ENCODE measurements at places on chromosomes 7 and 10. TPM values are rescaled to one million over a fixed set of nuclear protein-coding genes. Genes with fewer than 3 reads are reported as not detected.

LLCFC1 gene
- not detected for total RNA-seq

WNT16 gene
- total RNA-seq = under 0.01 TPM

AHR gene
- total RNA-seq = 76.7 TPM

ENO4 gene
- total RNA-seq = 0.27 TPM

DNA sequence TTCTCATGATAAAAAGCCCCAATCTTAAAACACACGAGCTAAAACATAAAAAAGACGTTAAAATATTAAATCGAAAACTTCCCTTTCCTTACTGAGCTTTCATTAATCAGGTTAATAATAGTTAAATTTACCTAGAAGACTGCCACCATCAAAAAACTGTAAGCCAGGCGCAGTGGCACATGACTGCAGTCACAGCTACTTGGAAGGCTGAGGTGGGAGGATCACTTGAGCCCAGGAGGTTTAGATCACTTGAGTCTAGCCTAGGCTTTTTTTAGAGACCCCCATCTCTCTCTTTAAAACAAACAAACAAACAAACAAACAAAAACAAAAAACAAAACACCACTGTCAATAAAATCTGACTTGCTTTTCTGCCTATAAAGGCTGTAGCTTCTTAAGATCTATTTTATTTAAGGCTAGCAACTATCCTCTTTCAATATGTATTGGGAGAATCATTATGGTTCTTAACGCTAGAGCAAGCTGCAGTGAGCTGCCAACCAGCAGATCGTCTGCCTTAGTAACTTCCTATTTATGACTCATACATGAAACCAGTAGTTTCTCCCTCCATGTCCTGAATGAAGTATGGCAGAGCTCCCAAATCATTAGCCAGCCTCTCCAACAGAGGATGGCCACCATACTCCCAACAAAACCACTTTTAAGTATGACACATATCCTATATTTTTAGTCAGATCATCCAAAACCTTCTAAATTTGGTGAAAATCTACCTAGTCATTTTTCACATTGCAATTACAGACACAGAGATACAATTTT is 163.7 kb downstream of the SRPK2 start:
- DNase-seq = no peak

- DNase-seq = no peak
Observed at GRCh38 chr10:110471566-110472139, 26.1 kb upstream of the DUSP5 start.

DNA sequence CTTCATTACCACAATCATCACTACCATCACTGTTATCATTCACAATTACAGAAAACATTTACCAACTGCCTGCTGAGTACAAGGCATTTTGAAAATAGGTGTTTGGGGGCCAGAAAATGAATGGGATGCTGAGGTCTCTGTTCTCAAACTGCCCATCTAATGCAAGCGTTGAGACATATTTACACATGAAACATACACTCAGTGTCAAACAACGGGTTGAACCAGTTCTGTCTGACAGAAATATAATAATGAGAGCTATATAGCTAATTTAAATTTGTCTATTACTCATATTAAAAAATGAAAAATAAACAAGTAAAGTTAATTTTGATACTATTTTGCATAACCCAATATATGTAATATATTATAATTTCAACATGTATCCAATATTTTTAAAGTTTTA is 303.1 kb downstream of the KCNMA1 start:
- no peak for DNase-seq

DNA sequence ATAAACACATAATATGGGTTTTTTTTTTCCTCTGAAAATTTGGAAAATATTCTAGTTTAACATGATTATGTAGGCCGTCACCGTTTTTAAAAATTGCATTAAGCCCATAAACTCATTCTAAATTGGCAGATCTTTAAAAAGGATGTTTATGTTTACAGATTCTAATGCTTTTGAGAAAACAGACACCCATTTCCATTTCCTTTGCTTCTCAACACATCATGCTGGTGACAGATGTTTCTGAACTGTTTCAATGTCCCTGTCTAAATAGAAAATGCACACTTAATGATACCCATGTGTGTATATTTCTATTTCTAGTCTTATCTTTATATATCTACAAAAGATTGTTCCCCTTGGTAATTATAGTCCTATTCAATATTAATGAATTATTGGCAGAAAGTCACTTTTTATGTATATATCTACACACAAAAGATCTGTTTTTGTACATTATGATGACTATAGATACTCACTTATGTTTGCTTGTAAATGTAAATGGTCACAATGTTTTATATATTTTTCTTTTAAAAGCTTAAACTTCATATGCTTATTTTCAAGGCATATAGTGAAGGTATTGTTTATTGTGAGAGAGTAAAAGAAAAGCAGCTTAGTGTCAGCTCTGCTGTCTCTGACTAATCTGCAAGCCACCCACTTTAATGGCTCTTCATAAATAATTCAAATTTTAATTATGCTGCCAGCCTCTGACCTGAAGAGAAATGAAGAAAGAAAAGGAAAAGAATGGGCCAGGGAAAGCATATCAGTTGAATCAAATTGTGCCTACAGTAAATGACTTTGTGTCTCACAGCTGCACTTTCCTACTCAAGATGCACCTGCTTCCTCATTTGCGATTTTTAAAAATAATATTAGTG is 179.4 kb downstream of the CACNA2D1 start:
- DNase-seq = no peak

DNA sequence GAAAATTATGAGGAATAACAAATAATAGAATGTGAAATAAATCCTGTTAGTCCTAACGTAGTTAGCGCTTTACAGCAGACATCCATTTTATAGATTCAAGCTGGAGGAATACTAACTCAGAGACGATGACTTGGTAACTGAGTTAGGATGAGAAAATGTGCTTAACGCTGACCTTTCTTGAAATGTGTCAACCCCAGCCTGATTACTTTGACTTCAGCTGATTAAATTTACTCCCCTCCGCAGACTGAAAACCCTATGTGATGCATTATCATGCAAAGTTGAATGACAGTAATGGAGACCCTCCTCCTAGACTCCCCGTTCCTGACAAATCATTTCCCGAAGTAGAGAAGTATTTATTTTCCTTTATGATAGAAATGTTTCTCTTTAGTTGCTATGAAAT is 54.5 kb downstream of the WDFY4 start:
- DNase-seq = no peak

- no peak for DNase-seq
Observed at GRCh38 chr10:114613237-114613979, 44.7 kb downstream of the ABLIM1 start.

- no peak for DNase-seq
Observed at GRCh38 chr10:60871215-60871614, 72.8 kb downstream of the RHOBTB1 start.

DNA sequence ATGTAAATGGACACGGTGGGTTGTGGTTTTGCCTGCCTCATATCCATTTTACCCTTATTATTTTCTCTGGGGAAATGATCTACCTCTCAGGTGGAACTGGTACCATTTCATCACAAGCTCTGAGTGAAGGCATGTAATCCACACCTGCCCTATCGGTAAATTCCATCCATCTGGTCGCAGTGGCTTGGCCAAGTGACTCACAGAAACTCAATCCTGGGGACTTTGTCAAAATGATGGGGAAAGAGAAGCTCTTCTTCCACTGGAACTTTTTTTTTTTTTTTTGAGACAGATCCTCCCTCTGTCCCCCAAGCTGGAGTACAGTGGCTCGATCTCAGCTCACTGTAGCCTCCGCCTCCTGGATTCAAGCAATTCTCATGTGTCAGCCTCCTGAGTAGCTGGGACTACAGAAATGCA is 48.2 kb upstream of the ANKRD1 start:
- DNase-seq = no peak

DNA sequence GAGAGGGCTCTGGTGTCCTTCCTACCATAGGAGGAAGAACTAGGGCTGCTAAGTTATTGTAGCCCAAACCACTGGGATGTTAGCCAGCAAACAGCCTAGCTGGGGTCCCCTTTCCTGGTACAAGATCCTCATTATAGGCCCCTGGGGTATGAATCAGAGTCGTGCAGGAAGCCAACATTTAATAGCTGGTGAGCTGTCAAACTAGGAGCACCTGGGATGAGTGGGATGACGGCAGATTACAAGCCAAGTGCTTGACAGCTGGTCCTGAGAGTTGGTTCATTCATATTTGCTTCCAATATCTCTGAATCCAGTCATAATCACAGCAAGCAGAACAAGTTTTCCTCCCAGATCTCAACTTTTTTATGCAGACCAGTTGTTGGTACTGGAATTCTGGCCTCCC is 25.1 kb upstream of the DNAJB12 start:
- no peak for DNase-seq

GRCh38 chr10:78214955-78215354 is 181.3 kb downstream of the RPS24 start:
- no peak for DNase-seq

- no peak for DNase-seq
Observed at GRCh38 chr7:34357946-34358345, 300.1 kb upstream of the NPSR1 start.

GRCh38 chr10:116785282-116785681 is 42.9 kb upstream of the HSPA12A start:
- DNase-seq = no peak

GRCh38 chr7:41133690-41134299 is 569.1 kb downstream of the INHBA start:
- DNase-seq = no peak

DNA sequence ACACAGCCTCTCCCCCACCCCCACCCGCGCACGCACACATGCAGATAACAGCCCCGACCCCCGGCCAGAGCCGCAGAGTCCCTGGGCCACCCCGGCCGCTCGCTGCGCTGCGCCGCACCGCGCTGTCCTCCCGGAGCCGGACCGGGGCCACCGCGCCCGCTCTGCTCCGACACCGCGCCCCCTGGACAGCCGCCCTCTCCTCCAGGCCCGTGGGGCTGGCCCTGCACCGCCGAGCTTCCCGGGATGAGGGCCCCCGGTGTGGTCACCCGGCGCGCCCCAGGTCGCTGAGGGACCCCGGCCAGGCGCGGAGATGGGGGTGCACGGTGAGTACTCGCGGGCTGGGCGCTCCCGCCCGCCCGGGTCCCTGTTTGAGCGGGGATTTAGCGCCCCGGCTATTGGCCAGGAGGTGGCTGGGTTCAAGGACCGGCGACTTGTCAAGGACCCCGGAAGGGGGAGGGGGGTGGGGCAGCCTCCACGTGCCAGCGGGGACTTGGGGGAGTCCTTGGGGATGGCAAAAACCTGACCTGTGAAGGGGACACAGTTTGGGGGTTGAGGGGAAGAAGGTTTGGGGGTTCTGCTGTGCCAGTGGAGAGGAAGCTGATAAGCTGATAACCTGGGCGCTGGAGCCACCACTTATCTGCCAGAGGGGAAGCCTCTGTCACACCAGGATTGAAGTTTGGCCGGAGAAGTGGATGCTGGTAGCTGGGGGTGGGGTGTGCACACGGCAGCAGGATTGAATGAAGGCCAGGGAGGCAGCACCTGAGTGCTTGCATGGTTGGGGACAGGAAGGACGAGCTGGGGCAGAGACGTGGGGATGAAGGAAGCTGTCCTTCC is 620 bp downstream of the EPO start:
- DNase-seq = no peak

- no peak for DNase-seq
Observed at GRCh38 chr7:88637795-88638194, 121.7 kb upstream of the ZNF804B start.

- no peak for DNase-seq
Observed at GRCh38 chr7:149871576-149871975, 2.2 kb upstream of the ATP6V0E2 start.
